ENCODE measurements at places on chromosomes 11 and 22.

DNA sequence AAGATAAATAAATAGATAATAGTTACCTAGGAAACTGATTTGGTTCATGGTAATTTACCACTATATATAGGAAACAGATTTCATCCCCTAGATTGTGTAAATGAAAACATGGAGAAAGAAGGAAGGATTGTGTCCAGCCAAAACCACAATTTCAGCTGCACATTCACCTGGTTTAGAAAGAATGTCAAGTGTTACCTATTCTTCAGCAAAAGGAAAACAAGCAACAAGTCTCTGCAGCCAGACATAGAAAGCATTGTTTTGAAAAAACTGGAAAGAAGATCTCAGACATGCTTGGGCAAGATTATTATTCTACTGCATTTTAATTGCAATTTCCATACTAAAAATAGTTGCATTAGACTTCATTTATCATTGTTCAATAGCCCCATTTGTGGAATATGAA is 8.8 kb upstream of the BMAL1 start:
- no peak for DNase-seq

- no peak for DNase-seq
Observed at GRCh38 chr11:83033972-83034672, 37.6 kb downstream of the RAB30 start.

DNA sequence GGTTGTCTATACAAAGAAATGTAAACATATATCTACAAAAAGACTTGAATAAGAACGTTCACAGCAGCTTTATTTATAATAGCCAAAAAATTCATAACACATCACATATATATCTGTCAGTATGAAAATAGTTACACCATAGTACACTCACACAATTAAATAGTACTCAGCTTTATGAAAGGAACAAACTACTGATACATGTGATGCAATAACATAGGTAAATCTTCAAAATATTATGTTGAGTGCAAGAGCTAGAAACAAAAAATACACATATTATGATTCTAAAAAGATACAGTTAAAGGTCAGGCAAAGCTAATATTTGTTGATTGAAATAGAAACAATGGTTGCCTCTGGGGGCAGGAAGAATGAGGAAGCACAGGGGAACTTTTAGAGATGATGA is 6.6 kb downstream of the MRGPRX2 start:
- no peak for DNase-seq

DNA sequence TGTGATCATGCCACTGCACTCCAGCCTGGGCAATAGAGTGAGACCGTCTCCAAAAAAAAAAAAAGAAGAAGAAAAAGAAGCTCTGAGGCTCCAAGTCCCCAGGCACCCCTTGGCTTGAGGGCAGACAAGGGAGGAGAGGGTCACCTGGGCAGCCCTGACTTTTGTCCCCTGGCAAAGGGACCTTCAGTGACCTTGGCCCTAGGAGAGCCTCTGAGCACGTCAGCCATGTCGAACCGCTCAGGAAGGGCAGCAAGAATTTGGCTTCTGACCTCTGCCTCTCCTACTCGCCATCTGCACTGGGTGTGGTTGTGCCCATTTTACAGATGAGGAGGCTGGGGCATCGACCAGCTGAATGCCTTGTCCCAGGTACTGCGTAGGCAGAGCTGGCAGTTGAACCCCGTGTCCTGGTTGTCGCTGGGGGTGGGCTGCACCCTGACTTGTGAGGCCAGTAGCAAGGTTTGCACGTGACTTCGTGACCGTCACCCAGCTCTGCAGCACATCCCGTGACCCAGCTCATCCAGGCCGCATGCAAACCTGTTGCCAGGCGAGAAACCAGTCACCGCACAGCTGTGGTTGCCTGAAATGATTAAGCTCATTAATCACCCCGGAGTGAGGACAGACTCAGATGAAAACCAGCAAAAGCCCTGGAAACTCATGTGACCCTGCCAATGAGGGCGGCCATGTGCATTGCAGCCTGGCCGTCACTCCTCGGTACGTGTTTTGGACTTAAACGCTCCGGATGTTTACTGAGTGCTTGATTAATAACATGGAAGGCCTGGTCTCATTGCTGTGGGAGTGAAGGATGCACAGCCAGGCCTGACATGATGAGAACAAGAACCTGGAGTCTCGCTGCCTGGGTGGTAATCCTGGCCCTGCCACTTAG is 47.7 kb upstream of the PPP6R3 start:
- no peak for DNase-seq

DNA sequence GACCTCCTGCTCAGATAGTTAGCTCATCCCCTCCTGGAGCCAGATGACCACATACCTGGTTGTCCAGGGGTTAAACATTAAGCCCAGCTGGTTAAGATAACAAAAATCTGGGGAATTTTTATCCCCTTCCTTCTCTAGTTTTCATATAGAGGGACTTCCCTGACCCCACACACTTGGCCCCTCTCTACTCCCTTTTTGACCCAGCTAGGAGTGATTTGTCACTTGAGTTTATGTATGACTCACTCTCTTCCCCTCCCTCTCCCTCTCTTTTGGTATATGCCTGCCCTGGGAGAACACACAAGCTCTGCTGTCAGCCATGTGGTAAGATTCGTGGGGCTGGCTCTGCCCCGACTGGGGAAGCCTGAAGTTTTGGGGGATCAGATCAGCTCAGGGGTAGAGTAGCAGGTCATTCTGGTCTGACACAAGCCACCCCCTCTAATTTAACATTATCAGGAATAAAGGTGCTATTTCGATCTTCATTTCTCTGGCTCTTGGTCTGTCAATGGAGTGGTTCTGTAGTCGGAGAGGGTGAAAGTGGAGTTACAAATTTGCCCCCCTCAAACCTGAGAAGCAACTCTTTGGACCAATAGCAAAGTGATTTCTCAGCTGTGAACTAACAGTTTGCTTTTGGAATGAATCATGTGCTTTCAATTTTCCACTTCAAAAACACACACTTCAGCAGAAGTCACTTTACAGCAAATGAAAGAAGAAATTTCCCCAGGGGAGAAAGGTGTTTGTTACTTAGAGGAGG is 415.3 kb upstream of the CADM1 start:
- DNase-seq, result no peak

All from stimulated activated CD4-positive, alpha-beta T cell treated with anti-CD3 and anti-CD28 coated beads, Interleukin-1b, Interleukin-23, amount 100 ng/mL, for 4 hours (primary cell).